ENCODE measurements at places on chromosomes 6 and 20.

DNA sequence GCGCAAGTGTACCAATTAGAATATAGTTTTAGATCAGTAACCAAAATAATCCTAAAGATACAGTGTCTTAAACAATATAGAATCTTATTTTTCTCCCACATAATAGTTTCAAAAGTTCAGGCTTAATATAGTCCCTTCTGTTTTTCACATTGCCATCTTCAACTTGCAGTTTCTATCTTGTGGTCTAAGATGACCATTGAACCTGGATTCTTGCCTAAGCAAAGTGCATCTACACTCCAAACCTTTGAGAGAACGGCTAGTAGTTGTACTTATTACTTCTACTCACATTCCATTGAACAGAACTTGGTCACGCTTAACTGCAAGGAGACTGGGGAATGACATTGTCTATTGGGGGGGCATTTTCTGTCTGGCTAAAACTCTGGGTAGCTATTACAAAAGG is 373.0 kb downstream of the LMBRD1 start:
- no peak for DNase-seq

DNA sequence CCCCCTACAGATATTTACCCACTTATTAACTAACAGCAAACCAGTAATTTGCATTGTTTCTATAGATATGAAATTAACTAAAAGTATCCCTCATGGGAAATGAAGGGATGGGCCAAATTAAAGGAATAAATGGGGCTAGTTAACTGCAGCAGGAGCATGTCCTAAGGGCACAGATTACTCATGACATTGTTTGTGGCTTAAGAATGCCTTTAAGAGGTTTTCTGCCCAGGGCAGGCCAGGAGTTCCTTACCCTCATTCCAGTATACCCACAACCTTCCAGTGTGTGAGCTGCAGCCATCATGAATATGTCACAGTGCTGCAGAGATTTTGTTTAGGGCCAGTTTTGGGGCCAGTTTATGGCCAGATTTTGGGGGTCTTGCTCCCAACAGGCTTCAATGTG is 1101.9 kb downstream of the PRIM2 start:
- no peak for DNase-seq

- no peak for DNase-seq
Observed at GRCh38 chr20:558117-558516, 14.5 kb upstream of the CSNK2A1 start.

GRCh38 chr6:164554700-164555476 is 754.5 kb downstream of the C6orf118 start:
- no peak for DNase-seq

DNA sequence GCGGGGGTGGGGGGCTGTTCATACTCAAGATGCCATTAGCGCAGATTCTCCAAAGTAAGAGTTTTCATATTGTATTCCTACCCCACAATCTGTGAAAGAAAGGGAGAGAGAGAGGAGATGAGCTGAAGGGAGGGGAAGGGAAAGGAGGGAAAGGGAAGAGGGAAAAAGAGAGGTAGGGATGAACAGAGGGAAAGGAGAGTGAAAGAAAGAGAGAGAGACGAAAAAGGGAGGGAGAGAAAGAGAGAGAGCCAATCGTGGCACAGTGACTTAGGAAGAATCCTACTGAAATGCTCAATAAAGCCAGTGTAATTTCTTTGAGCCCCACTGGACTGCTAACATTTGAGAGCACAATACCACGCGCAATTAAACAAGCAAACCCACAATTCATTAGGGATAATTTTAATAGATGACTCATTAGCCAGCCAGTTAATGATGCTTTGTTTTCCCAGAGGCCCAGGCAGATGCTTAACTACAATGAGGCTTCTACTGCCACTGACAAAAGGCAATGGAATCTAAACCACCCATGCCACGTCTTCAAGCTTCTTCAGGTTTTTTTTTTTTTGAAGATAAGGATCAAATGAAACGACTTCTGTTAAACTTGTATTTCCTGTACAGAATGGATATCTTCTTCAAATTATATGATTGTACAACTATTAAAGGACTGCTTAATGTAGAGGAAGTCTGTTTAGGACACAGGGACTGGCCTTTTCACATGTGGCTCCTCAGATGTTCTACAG is 306.8 kb downstream of the FOXC1 start:
- no peak for DNase-seq

GRCh38 chr6:125745281-125746018 is 4.0 kb upstream of the HEY2 start:
- DNase-seq = no peak

DNA sequence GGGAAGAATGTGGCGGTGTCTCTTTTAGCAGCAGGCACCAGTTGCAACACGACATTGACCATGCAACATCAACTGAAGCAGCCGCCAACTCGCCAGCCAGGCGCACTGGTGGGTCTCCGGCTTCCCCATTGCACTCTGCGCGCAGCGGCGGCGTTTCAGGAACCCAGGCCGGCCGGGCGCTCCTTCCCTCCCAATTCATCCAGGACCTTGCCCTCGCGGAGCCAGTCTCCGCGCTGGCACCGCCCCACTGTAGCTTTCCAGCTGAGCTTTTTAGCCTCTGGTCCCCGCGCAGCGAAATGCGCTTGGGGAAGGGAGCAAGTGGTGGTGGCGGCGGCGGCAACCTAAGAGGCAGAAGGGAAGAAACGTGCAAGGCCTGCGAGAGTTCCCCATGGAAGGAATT is 297.9 kb upstream of the RIMS1 start:
- no peak for DNase-seq

DNA sequence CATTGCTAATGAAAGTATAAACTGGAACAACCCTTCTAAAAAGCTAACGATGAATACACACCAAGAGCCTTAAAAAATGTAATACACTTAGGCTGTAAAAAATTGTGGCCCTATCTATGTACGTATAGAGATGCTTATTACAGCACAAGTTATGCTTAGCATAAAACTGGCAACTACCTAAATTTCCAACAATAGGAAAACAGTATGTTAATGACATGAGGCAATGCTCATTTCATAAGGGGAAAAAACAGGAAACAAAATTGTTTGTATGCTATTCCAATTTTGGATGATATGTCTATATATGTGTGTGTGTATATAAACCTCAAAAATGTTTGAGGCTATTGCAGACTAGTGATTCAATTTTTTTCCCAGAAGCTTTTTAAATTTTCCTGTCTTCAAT is 82.5 kb downstream of the DTNBP1 start:
- DNase-seq = no peak

GRCh38 chr20:13249118-13249797 is 28.2 kb downstream of the ISM1 start:
- DNase-seq = no peak

DNA sequence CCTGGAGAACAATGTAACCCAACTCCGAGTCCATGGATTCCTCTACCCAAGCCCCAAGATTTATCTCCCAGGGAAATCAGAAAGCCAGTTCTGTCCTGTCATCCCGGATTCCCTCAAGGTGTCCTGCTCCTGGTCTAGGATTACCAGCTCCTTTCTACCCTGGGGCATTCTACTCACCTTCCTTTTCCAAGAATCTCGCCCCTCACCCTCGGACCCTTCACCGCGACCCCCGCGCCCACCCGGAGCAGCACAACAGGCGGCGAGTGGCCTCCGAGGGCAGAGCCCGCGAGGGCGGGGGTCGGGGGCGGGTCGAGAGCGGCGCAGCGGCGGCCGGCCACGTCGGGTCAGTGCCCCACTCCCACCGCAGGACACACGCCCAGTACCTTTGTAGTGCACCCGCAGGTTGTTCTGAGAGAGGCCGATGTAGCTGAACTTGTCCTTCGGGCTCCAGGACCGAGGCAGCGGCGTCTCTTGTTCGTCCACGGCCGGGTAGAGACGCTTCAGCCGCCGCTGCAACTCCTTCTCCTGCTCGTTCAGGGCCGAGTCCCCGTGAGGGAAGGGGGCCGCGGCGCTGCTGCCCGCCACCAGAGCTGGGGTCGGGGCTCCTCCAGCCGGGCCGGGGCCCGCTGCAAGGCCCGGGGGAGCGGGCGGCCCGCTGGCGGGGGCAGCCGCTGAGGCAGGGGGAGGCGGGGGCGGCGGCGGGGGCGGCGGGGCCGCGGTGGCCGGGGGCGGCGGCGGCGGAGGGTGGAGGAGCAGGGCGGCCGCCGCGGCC is 897 bp downstream of the RANBP9 start:
- DNase-seq = peak; percentile 19

DNA sequence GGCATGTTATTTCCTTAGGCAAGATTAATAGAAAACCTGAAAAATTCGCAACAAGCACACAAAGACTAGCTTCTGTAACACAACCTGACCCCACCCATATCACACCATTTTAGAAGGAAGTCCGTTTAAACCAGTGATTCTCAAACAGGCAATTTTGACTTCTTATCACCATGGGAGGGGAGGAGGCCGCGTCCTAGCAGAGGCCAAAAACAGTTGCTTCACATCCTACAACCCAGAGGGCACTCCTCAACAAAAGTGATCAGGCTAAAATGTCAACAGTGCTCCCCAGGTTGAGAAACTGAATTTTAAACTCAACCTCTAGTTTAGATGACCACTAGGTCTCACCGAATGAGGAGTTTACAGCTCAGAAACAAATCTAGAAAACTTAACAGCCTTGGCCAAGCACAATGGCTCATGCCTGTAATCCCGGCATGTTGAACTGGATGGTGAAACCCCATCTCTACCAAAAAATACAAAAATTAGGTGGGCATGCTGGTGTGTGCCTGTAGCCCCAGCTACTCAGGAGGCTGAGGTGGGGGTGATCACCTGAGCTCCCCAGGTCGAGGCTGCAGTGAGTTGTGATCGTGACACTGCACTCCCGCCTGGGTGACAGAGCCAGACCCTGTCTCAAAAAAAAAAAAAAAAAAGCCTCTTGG is 3.4 kb downstream of the SNX5 start:
- no peak for DNase-seq

DNA sequence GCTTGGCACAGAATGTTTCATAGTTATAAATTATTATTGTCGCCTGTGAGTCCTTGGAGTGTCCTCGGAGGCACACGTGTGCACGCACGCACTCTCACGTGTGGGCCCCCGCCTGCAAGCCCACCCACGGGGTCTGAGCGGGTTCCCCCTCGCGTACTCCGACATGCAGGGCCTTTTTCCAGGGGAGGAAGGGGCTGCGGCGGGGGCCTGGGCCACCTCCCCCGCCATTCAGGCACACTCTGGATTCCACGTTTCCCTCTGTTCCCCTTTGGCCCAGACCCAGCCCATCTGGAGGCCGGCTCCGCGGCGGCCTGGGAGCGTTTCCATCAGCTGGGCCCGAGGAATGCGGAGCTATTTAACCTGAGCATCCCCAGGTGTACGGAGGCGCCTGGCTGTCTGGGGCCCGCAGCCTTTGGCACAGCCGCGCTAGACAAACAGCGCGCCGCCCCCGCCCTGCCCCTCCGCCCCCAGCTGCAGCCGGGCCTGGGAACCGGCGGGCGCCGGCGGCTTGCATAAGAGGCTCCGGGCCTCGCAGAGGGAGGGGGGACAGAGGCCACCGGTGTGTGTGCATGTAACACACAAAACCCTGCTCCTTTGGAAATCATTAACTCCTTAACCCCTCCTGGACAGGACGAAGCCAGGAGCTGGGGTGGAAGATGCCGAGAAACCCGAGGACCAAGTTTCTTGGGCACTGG is 3.3 kb downstream of the ID1 start:
- DNase-seq = no peak

GRCh38 chr6:82909551-82909950 is 156.1 kb downstream of the UBE3D start:
- no peak for DNase-seq

- DNase-seq = no peak
Observed at GRCh38 chr6:78615430-78615904, 251.9 kb upstream of the IRAK1BP1 start.

- no peak for DNase-seq
Observed at GRCh38 chr20:38919683-38920082, 6.5 kb upstream of the FAM83D start.

- no peak for DNase-seq
Observed at GRCh38 chr20:56423886-56424285, 11.8 kb downstream of the CASS4 start.

- DNase-seq = no peak
Observed at GRCh38 chr6:64254558-64254957, 619.0 kb downstream of the PHF3 start.

GRCh38 chr6:47188588-47189021 is 121.1 kb downstream of the TNFRSF21 start:
- DNase-seq = no peak

DNA sequence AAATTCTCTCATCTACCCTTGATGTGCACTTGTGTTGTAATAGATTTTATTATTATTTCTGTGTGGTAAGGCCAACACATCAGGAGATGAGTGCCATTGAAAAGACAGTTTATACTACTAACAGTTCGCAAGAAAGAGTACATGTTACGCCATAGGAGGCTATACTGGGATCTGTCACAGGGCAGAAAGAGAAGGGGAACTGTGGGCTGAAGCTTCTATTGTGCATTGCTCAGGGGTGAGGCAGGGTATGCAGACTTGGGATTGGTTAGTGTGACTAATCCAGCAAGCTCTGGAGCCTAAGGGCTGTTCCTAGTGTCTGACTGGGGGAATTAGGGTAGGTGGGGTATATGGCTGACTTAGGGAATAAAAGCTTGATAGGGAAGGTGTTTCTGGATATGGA is 50.9 kb downstream of the GPR63 start:
- DNase-seq = no peak

- no peak for DNase-seq
Observed at GRCh38 chr6:148593130-148593812, 153.6 kb upstream of the UST start.

DNA sequence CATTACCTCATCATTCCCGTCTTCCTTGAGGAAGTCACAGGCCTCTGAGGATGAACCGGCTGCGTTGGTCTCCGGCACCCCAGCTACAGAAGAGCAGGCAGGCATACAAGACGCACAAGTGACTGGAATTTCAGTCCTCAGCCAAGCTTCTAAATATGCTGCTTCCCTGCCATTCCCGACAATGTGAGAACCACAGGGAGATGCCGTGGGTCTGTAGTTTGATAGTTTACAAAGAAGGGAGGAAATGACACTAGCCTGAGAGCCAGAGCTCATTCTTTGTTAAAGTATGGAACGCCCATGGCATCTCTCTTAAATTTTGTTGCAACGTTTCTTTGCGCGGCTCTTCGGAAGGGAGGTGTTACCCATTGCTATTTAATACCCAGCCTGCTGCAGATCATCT is 25.7 kb downstream of the HEBP2 start:
- no peak for DNase-seq

GRCh38 chr6:170013815-170014214 is 262.4 kb downstream of the ERMARD start:
- no peak for DNase-seq

DNA sequence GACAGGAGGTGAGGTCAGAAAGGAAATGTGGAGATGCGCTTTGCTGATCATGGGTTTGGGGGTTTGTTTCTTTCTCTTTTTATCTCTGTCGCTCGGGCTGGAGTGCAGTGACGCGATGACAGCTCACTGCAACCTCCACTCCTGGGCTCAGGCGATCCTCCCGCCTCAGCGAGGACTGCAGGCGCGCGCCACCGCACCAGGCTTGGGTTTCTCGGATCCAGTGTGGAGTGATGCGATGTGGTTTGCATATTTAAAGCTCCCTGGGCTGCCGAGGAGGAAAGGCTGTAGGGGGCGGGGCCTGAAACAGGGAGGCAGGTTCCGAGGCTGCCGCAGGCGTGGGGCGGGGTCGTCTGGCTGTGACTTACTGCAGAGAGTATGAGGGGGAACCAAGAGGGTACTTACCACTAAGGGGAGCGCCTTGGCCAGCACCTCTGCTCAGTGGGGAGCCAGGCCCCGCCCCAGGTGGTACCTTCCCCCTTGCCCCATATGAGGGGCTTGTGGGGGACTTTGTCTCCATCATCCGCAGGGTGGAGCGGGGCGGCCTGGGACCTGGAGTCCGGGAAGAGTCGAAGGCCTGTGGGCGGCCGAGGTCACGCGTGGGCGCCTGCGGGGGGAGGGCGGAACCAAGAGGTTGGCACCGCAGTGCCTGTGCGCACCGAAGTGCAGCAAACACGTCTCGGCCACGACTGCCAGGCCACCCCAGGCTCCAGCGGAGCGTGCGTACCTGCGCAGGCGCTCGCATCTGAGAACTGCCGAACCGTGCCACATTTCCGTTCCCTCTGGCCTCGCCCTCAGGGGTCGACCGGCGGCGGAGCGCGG is 12.7 kb upstream of the BAK1 start:
- peak; percentile 38 for DNase-seq

All from T-helper 17 cell (primary cell).